ENCODE measurements at places on chromosomes 7 and 10.

DNA sequence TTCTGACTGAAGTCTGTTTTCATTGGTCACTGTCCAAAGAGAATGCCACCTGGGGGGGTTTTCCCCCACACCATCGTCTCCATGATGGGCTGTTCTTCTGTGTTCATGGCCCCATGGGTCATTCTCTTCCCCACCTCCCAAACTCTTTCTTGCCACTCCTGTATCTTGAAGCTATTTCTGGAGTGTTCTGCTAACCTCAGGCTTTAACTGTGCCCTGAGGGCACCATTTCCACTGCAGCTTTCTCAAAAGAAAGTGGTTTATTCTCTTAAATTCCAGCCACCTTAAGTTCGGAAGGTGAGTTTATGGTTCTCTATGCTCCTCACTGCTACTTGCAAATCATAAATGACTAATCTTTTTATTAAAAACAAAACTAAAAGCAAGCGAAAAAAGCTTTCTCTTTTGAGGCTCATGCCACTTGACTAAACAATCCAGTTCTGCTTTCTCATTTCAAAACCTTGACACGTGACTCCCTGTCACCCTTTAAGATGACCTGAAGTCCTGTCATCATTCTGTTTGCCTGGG lies 7.4 kb upstream of the APBB1IP start:
- DNase-seq: no peak

DNA sequence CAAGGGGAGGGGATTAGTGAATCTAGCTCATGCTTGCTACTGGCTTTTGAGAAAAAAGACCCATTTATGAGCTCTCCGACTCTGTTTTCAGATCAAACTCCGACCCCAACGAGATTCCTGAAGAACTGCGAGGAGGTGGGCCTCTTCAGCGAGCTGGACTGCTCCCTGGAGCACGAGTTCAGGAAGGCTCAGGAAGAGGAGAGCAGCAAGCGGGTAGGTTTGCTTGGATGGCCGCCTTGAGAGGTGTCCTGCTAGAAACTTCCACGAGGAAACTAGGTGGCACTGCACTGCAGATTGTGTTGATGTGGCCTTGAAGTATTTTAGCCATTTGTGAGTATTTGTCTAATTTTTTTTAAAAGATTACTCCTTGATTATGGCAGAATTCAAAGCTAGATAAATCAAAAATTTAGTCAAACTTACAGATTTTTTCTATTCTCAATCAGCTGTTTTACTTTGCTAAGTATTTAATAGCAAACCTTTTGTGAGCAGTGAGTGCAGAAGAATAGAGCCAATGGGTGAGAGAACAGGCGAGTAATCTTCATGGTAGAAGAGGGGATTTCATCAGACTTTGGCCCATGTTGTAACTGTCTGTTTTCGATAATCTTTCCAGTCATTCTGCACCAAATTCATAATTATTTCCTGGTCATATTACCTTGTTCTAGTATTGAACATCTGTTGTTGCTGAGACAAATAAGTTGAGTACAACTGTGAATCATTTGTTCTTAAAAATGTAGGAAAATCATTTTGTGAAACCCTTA lies 95.4 kb downstream of the CREB5 start:
- DNase-seq: no peak

- no peak for DNase-seq
These were observed 203.4 kb downstream of the IMMP2L start for GRCh38 chr7:111358915-111359314.

- DNase-seq: no peak
These were observed 1246.7 kb downstream of the GATA3 start for GRCh38 chr10:9301148-9301547.

- no peak for DNase-seq
These were observed 20.1 kb upstream of the PLEKHA1 start for GRCh38 chr10:122354383-122354782.

GRCh38 chr10:118118716-118119115 lies 72.0 kb upstream of the RAB11FIP2 start:
- no peak for DNase-seq

DNA sequence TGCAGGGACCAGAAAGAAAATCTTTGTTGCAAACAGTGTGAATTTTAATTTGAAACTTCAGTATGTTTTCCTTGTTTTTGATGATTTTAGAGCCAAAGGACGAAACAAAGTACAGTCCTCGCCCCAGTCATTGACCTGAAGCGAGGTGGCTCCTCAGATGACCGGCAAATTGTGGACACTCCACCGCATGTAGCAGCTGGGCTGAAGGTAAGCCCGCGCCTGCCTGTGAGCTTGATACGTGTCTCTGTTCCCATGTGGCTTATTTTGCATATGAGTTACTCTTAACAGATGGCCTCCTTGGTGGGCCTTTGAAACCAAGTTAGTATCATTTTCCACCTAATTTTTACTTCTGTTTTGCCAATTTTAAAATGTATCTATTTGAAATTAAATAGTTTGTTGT lies 12.3 kb downstream of the RBM17 start:
- no peak for DNase-seq

DNA sequence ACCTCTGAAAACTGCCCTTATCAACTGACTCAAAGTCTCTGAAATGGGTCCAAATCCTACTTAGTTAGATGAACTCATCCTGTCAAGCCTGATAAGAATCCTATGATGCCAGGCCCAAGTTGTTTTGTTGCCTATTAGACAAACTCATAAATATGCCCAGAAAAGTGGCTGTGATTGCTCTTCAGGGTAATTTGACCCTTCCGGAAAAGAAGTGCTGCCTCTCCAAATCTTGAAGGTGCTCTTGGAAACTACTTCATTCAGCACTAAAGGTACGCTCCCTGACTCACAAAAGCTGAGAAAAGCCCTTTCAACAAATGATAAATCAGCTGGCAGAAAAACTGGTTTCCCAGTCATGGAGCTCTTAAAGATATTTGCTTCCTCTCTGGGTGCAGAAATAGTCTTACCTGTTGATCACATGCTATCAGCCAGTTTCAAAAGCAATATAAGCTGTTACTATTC lies 6.7 kb downstream of the IFIT5 start:
- DNase-seq: no peak

DNA sequence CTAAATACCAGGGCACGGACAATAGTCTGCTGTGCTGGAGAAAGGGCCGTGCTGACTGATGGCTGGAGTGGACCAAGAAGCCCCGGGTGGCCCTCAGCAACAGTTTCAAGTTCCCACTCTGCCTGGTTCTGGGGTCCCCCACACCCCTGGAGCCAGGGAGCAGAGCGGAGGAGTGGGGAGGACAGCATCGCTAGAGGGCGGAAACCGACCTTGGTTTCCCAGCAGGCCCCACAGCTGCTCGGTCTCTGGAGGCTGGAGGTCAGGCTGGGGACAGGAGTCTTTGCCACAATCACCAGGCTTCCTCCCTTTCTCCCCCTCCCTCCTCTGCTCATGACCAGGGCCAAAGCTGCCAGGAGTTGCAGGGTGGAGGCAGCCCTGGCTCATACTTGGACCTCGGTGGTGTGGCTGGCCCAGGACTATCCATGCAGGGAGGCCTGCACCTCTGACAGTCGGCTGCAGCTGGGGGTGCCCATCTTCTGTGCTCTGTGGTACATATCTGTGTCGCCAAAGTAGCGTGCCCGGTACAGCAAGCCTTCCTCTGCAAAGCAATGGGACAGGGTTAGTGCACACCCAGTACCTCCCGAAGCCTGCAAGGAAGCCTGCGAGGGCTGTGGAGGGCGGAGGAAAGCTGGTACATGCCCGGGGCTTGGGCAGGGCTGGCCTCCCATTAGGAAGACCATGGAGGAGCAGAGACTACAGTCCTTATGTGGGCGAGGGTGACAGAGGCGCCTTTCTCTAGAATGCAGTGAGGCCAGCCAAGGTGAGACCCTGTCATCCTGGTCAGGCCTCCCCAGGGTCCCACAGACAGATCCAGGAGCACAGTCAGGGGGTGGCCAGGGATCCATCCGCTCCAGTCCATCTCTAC lies 19.1 kb downstream of the DNAJB12 start:
- DNase-seq: no peak

DNA sequence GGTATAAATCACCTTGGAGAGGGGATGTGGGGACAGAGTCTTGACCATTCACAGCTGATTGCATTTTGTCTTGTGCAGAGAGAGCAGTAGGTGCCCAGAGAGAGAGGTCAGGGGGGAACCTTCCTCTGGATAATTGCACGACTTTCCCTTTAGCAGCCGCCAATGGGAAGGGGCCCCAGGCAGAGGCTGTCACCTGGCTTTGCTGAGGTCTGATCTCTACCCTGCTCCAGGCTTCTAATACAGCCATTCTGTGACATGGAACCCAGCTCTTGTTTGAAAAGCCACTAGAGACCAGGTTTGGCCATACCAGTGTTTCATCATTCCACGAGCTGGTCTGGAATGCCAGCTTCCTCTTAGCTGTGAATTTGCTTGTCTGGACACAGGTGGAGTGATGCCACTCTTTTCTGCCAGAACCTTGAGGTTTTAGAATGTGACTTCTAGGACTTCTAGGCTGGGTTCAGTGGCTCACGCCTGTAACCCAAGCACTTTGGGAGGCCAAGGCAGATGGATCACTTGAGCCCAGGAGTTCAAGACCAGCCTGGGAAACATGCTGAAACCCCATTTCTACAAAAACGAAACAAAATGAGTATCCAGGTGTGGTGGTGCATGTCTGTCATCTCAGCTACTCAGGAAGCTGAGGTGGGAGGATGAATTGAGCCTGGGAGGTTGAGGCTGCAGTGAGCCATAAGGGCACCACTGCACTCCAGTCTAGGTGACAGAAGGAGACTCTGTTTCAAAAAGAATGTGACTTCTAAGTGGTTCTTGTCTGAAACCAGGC lies 159.9 kb downstream of the CAMK1D start:
- no peak for DNase-seq

- DNase-seq: no peak
These were observed 132.5 kb upstream of the UNC5B start for GRCh38 chr10:71079761-71080380.

DNA sequence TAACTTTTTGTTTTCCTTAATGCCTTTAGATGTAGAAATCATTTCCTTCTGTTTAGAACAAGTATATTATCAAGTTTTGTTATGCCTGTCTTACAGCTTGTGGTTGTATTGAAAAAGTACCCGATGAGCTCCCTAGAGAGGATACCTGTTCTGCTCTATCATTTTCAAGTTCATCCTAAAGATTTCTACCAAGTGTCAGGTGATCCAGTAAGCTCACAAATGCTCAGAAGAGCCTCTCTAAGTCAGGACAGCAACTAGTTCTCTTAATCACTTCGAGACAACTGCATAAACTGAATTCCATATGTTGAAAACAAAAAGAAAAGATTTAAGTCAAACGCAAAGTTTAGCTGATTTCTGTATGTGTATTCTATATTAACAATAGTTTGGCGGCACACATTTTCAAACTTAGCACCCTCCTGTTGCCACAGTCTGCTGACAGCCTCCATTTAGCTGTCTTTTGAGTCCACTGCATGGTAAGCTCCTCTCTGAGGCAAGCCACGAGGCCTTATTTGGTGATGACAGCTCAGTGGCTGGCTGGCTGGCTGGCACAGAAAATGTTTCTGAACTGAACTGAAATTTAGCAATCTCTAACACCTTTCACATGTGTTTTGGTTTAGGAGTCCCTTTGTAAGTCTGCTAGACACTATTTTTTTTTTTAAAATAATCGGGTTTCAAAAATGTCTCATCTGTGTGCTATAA lies 59.4 kb downstream of the SEMA3C start:
- DNase-seq: no peak

DNA sequence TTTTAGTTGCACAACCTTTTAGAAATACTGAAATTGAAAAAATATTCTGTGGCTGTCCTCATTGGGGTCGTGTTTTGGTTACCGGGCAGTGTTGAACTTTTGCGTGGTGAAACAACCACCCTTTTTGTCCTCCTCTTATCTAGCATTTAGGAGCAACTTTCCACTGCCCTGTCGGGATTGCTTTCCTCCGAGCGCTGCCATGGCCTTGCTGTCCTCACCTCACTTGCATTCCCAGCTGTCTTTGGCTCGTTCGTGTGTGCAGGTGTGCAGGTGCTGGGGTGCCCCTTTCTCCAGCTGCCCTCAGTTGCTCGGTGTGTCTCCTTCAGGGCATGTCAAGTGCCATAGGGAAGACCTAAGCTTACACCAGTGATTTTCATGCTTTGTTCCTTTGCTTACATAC lies 116.9 kb upstream of the GJD4 start:
- DNase-seq: no peak

DNA sequence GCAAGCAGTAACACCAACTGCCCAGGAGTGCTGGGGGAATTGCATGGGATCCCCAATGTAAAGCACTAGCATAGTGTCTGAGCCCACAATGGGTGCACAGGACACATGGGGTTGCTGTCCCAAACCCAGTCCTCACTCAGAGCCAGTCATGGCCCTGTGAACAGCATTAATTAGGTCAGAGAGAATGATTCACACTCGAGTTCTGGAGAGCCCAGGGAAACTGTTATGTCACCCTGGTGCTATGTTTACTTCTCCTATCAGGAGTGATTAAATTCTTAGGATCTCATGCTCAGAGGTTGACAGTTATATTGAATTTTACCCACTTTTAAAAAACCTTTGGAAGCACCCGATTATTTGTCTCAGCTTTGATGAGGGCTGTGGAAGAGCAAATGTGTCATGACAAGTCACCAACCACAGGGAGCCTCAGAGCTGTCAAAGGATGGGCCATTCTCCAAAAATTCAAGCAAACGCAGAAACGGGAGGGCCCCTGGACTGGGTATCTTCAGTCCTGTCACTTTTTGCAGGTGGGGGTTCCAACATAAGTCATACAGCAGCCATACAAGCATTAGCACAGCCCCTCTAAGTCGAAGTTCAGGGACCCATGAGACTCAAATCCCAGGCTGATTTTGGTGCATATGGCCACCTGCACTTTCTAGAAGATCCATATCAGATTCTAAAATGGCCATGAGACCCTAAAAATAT lies 1.3 kb upstream of the RASSF4 start:
- no peak for DNase-seq

DNA sequence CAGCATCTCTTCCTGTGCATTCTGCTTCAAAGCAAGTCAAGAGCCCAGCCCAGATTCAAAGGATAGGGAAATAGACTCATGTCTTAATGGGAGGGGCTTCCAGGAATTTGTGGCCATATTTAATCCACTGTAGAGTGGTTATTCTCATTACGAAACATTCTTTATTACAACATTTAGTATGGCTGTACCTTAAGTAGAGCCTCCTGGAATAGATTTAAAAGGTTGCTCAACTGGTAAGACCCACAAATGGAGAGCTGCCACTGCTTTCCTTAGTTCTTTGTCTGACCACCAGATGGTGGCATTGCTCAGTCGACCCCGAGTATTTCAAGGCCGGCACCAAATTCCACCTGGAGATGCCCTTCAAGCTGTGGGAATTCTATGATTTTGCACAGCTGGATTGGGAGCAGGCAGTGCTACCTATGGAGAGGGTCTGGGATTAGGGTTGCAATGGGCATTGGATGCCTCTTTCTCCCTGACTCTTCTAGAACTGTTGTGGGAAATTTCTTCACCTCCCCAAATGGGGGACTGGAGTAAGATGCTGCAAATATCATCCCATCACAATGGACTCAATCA lies 102.2 kb downstream of the RBM20 start:
- DNase-seq: peak; percentile 16

DNA sequence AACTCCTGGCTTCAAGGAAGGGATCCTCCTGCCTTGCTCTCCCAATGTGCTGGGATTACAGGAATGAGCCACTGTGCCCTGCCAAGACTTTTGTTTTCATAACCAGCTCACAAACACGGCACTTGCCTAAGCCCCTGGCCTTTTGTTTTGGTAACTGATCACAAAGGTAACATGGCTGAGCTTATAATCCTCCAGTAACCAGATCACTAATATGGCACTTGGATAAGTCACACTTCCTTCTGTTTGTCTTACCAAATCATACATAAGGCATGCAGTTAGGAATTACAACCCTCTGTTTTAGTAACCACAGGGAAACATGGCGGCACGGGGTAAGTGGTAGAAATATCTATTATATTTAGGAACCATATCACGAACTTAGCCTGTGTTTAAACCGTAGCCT lies 577.1 kb downstream of the CALN1 start:
- no peak for DNase-seq
